Osteocyte (in vitro differentiated cells): ENCODE measurements at places on chromosomes 5 and 9. TPM values are rescaled to one million over a fixed set of nuclear protein-coding genes. Genes with fewer than 3 reads are reported as not detected.

STK32A gene
- not detected in 2 replicates for total RNA-seq

GGTA1 gene
- total RNA-seq: 0.64 and 1.1 TPM in 2 replicates

WDR38 gene
- not detected in 2 replicates for total RNA-seq

DNA sequence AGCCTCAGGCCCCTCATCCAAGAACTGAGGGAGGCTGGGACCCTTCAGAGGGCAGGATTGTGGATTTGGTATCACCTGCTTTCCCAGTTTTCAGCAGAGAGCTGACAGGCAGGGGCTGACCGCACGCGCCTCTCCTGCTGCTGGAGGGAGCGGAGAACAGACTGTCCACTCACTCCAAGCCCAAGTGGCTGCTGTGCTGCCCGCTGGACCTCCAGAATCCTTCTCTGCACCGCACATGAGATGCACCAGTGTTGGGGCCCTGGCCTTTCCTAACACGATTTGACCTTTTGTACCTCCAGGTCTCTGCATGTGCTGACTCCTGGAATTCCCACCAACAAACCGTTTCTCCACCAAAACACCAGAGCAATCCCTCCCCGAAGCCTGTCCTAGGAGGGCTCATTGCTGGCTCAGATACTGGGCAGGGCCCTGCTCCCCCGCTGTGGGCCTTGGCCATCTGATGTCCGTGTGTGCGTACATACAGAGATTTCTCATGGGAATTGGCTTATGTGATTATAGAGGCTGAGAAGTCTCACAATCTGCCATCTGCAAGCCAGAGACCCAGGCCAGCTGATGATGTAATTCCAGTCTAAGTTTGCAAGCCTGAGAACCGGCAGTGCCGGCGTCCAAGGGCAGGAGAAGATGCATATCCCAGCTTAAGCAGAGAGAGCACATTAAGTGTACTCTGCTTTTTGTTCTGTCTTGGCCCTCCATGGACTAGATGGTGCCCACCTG lies 141.7 kb downstream of the GADD45G start:
- DNase-seq: no peak

GRCh38 chr9:96242811-96243210 lies 59.2 kb downstream of the HSD17B3 start:
- no peak for DNase-seq

GRCh38 chr5:122073018-122073417 lies 5.0 kb downstream of the LOX start:
- DNase-seq: no peak

DNA sequence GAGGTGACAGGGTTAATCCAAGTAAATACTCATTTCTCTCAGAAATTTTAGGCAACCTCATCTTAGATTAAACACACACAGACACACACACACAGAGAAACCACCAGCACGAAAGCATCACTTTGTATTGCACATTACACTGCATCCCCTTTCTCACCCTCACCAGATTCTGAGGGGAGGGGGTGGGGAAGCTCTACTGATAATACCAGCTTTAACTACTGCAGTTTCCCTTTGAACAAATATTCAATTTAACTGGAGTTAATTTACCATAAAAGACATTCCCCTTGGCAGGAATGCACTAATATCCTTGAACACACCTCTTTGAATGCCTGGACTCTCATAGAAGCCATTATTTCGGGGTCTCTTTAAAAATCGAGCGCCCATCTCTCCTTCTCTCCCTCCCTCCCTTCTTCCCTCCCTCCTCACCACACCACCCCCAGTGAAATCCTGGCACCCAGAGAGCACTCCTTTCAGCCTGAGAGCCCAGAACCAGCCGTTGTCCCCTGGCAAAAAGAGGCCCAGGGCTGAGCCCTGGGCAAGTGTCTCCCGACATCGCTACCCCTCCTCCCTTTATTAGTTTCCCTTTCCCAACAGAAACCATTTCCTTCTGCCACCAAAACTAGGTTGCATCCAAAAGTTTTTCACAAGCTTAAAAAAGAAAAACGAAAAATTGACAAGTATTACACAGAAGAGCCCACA lies 2.8 kb upstream of the NFIB start:
- DNase-seq: no peak

DNA sequence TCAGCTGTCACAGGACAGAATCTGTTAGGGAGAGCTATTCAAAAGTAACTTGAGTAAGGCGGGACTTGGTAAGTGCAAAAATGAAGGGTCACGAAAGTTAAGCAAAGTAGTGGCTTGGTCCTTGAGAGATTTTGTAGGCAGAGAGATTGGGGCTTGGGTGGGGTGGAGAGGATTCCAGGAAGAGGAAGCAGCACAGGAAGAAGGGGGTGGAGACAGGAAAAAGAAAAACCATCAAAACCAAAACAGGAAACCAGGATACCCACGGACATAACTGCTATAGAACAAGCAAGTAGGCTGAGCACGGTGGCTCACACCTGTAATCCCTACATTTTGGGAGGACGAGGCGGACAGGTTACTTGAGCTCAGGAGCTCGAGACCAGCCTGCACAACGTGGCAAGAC lies 3.7 kb downstream of the ROPN1L start:
- DNase-seq: peak; percentile 40

DNA sequence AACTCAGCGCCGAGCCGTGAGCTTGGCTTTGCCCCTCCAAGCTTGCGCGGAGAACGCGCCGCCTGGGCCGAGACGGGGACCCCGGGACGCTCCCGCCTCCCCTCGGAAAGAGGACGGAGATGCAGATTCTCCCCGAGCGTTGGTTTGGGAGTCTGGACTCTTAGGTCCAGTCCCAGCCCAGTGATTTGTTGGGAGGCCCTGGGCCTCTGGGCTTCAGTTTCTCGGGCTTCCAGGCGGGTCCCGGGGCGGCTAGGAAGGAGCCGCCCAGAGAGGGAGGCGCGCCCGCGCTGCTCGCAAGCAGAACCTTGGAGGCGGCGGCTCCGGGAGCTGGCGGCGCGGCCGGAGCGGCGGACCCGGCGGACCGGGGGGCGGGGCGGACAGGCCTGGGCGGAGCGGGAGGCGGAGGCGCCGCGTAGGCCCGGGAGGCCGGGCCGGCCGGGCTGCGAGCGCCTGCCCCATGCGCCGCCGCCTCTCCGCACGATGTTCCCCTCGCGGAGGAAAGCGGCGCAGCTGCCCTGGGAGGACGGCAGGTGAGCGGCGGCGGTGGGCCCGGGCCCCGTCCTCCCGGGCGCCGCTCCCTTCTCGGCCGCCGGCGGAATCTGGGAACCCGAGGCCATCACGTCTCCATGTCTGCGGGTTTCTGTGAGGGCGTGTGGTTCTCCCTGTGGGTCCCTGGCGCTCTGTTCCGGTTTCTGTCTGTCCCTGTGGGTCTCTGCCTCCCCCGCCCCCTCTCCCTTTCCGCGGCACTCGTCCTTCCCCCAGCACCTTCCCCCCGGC lies at the start of gene B4GALT7:
Gene B4GALT7 (plus strand): TSS at position 402 of the 777 bp plus-strand sequence. CDS start 79 bp downstream, at position 481.
- peak; percentile 95 for DNase-seq

- no peak for DNase-seq
Measured at GRCh38 chr5:14706615-14707021, 42.1 kb downstream of the OTULIN start.

- no peak for DNase-seq
Measured at GRCh38 chr5:56607551-56607950, 207.8 kb upstream of the MAP3K1 start.

GRCh38 chr5:177089127-177089526 lies 2.4 kb downstream of the FGFR4 start:
- no peak for DNase-seq
